ENCODE measurements at places on chromosomes 1 and 21. TPM values are rescaled to one million over a fixed set of nuclear protein-coding genes. Genes with fewer than 3 reads are reported as not detected.

BMP8B gene
- 0.68 TPM for total RNA-seq

TNFRSF25 gene
- 137 TPM for total RNA-seq

PTGFR gene
- total RNA-seq = not detected

SYTL1 gene
- total RNA-seq = 103 TPM

DNAJB4 gene
- total RNA-seq = 15.2 TPM

MIXL1 gene
- total RNA-seq = not detected

CFHR4 gene
- not detected for total RNA-seq

GCSAML gene
- not detected for total RNA-seq

FOXD2 gene
- total RNA-seq = 0.50 TPM

AVPR1B gene
- not detected for total RNA-seq

- H3K27ac ChIP-seq = no peak overlapping the region
- H3K4me1 ChIP-seq = no peaks in the 10 kb centered on the region
- no peaks in the 10 kb centered on the region for H3K27me3 ChIP-seq
- DNase-seq = no peak
- H3K36me3 ChIP-seq = no peaks in the 10 kb centered on the region
Observed at GRCh38 chr1:220966041-220966440, 86.8 kb downstream of the HLX start.

DNA sequence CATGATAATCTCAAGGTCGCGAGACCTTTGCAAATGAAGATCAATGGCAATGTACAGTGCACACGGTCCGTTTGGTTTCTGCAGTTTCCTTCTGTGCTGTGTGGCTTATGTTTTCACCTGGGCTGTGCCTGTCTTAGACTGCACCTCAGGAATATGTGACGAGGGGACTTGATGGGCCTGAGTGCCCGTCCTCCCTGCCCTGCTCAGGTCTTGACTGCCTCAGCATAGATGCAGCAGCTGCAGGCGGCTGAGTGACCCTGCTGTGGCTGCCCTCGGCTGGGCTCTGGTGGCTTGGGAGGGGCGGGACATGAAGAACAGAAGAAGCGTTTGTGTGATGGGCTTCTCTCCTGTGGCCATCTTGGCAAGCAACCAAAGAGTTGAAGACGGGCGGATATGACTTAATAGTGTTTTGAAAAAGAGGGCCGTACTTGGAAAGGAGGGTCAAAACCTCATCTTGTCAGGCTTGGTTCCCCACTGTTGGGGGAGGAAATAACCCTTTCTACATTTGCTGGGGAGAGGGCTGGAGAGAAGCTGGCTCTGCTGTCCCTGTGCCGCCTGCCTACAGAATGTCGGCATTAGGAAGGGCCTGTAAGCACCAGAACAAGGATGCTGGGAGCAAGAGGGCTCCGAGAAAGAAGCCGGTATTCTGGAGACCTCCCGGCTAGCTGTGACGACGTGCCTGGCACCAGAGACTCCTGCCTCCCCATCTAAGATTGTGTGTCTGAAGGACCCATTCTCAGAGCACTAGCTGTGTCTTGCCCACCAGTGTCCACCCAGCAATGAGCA lies 7.1 kb downstream of the MYBPHL start:
- H3K27me3 ChIP-seq = peaks cover 20% of the 10 kb centered on the region
- H3K4me3 ChIP-seq = no peak overlapping the region
- H3K4me1 ChIP-seq = peaks cover 7% of the 10 kb centered on the region
- no peak for DNase-seq

- peak overlapping the region; percentile 37 for H3K4me3 ChIP-seq
- no peaks in the 10 kb centered on the region for H3K27me3 ChIP-seq
- DNase-seq = no peak
- H3K4me1 ChIP-seq = peaks cover 24% of the 10 kb centered on the region
Observed at GRCh38 chr1:31828341-31828740, 12.5 kb upstream of the SPOCD1 start.

DNA sequence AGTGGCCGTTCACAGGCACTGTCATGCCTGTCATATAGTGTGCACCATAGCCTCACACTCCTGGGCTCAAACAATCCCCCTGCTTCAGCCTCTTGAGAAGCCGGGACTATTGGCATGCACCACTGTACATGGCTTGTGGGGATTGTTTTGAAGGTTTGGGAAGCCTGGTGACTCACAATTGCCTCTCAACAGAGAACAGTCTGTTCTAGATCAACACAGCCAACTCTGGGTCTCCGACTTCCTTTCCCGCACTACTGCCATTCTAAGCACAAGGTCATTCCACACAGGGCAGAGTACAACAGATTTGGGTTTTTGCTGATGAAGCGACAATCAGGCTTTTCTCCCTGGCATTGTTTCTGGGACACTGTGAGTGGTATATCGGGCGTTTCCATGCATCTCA lies 15.5 kb upstream of the AHCTF1 start:
- H3K4me3 ChIP-seq = no peak overlapping the region
- no peaks in the 10 kb centered on the region for H3K27me3 ChIP-seq
- H3K27ac ChIP-seq = no peak overlapping the region
- no peaks in the 10 kb centered on the region for H3K36me3 ChIP-seq
- DNase-seq = no peak

GRCh38 chr1:32876341-32877210 lies 5.9 kb upstream of the FNDC5 start:
- no peak overlapping the region for H3K27ac ChIP-seq
- H3K4me1 ChIP-seq = peaks cover 2% of the 10 kb centered on the region
- no peaks in the 10 kb centered on the region for H3K36me3 ChIP-seq
- H3K4me3 ChIP-seq = no peak overlapping the region
- DNase-seq = peak; percentile 74

GRCh38 chr1:30409476-30410152 lies 313.8 kb downstream of the MATN1 start:
- DNase-seq = peak; percentile 12
- no peaks in the 10 kb centered on the region for H3K36me3 ChIP-seq
- no peaks in the 10 kb centered on the region for H3K4me1 ChIP-seq
- no peaks in the 10 kb centered on the region for H3K27me3 ChIP-seq
- no peak overlapping the region for H3K4me3 ChIP-seq

DNA sequence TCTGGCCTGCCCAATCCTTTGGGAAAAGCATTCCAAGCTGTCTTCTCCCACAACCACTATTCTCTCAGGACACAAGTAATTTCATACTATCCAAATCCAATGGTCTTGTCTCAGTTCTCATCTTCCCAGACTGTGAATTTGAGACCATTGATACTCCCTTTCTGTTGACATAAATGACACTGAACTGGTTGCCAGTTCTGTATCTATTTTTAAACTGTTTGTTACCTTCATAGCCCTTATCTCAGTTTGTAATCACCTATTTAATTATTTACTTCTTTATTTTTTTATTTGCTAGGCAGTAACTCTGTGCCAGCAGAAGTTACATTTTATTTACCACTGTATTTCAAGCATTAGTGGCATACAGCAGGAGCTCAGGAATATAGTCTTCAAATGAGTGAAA lies 24.0 kb downstream of the TCEANC2 start:
- no peak overlapping the region for H3K27ac ChIP-seq
- peaks cover 5% of the 10 kb centered on the region for H3K36me3 ChIP-seq
- H3K4me3 ChIP-seq = no peak overlapping the region

- peaks cover 17% of the 10 kb centered on the region for H3K36me3 ChIP-seq
- peak within 1 kb of the TSS; percentile 99 for H3K27ac ChIP-seq
- DNase-seq = peak; percentile 87
- peaks cover 30% of the 10 kb centered on the region for H3K4me1 ChIP-seq
Observed at GRCh38 chr1:156727926-156728598, at the start of gene METTL25B. TSS of gene METTL25B (plus strand) at chr1:156728469. CDS start at chr1:156729105, 636 bp downstream.

DNA sequence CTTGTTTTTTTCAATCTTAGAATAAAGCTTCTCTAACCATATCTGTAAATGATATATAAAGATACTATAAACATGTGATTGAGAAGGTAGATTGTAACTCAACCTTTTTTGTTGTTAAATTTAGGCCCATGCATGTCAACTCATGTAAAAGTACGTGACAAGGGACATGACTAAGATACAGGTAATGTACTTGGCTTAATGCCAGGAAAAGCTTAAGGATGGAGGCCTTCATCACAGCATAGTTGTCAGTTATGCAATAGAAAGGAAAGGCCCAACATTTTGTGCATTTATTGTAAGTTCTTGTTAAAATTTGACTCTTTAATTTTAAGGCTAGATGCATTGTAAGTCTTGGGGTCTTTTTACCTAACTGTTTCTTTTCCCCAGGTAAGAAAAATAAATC lies 305.1 kb downstream of the LTN1 start:
- peaks cover 1% of the 10 kb centered on the region for H3K4me1 ChIP-seq
- H3K36me3 ChIP-seq = peaks cover 3% of the 10 kb centered on the region
- H3K27me3 ChIP-seq = no peaks in the 10 kb centered on the region

- H3K36me3 ChIP-seq = peaks cover 29% of the 10 kb centered on the region
- peaks cover 12% of the 10 kb centered on the region for H3K4me1 ChIP-seq
- peak overlapping the region; percentile 2 for H3K27ac ChIP-seq
- H3K4me3 ChIP-seq = no peak overlapping the region
- DNase-seq = no peak
- H3K27me3 ChIP-seq = no peaks in the 10 kb centered on the region
Observed at GRCh38 chr1:36300526-36300925, 5.6 kb upstream of the SH3D21 start.

- H3K36me3 ChIP-seq = no peaks in the 10 kb centered on the region
- DNase-seq = no peak
- no peak overlapping the region for H3K27ac ChIP-seq
Observed at GRCh38 chr1:204991342-204991844, 51.6 kb upstream of the CNTN2 start.

- H3K4me1 ChIP-seq = peaks cover 27% of the 10 kb centered on the region
- H3K27me3 ChIP-seq = peaks cover 8% of the 10 kb centered on the region
- peak overlapping the region; percentile 80 for H3K27ac ChIP-seq
- H3K4me3 ChIP-seq = peak overlapping the region; percentile 64
- no peaks in the 10 kb centered on the region for H3K36me3 ChIP-seq
- peak; percentile 55 for DNase-seq
Observed at GRCh38 chr1:117572546-117572945, 33.3 kb upstream of the TENT5C start.

GRCh38 chr1:108884968-108885367 lies 8.2 kb downstream of the GPSM2 start:
- H3K36me3 ChIP-seq = peaks cover 10% of the 10 kb centered on the region
- no peak overlapping the region for H3K4me3 ChIP-seq
- no peak overlapping the region for H3K27ac ChIP-seq
- no peak for DNase-seq

DNA sequence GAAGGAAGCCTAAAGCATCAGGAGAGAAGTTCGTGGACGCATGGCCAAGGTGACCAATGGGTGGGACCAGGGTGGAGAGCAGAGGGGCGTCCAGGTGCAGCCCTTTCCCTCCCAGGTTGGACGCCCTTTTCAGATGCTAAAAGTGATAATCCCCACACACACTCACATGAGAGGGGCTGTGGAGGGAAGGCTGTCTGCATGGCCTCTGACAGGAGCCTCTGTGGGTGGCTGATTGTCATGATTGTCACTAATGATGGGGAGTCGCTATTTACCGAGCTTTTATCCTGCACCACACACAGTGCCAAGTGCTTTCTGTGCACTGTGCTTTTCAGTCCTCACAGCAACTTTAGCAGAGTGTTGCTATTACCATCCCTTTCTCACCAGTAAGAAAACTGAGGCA lies 27.1 kb upstream of the C1QA start:
- no peak overlapping the region for H3K27ac ChIP-seq
- DNase-seq = no peak
- H3K4me1 ChIP-seq = no peaks in the 10 kb centered on the region

DNA sequence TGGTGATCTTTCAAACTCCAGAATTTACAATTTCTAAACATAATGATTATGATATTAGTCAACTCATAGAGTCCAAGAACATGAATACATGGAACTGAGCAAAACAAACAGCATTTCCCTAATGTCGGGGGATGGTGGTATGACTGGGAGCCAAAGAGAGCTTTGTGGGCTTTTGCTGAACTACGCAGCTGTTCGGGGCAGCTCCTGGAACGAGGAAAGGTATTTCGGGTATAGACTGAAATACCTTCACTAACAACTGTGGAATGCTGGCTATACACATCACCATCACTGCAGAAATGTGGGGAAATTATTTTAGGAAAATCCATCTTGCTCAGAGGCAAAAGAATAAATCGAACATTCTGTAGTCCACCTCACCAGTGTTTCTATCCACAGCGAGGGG lies 30.2 kb upstream of the VPS26C start:
- H3K4me1 ChIP-seq = no peaks in the 10 kb centered on the region
- H3K27me3 ChIP-seq = peaks cover 9% of the 10 kb centered on the region
- no peak for DNase-seq
- H3K27ac ChIP-seq = no peak overlapping the region

DNA sequence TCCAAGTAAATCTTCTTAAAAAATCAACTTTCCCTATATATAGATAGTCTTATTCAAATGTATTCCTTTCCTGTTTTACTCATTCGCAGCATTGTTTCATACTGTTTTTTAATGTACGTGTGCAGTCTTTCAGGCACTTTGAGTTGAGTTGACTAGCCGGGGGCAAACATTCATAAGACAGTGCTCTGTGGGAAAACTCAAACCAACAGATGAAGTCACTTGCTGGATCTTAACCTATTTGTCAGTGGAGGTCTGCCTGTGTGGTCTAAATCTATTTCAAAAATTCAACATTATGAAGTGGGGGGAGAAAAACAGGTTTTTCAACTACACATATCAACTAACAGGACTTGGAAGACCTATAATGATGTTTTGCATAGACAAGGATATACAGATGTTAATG lies 6.2 kb downstream of the HSD11B1 start:
- H3K4me3 ChIP-seq = no peak overlapping the region
- H3K36me3 ChIP-seq = no peaks in the 10 kb centered on the region
- DNase-seq = no peak
- H3K27ac ChIP-seq = no peak overlapping the region
- H3K27me3 ChIP-seq = no peaks in the 10 kb centered on the region
- H3K4me1 ChIP-seq = peaks cover 3% of the 10 kb centered on the region

GRCh38 chr1:170495006-170495405 lies 37.0 kb upstream of the GORAB start:
- DNase-seq = no peak
- H3K4me1 ChIP-seq = peaks cover 4% of the 10 kb centered on the region
- H3K36me3 ChIP-seq = no peaks in the 10 kb centered on the region
- H3K27me3 ChIP-seq = peaks cover 14% of the 10 kb centered on the region
- no peak overlapping the region for H3K4me3 ChIP-seq

DNA sequence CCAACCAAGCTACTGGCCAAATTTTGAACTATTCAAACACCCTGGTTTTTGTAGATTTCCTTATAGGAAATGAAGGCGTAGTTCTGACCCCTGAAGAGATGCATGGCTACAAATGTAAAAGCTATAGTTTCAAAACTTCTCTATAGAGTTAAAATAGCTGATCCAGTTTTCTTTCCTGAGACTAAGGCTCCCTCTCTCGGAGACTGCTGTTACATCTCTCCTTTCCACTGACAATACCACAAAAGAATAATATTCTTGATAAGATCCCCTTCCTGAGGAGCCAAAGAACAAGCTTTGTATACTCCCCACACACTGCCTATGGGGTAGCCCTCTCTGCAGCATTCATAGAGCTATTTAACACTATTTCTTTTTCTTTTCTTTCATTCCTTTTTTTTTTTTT lies 6.7 kb upstream of the CFAP126 start:
- H3K4me3 ChIP-seq = no peak overlapping the region
- H3K27me3 ChIP-seq = no peaks in the 10 kb centered on the region
- no peak for DNase-seq
- H3K4me1 ChIP-seq = no peaks in the 10 kb centered on the region
- no peak overlapping the region for H3K27ac ChIP-seq
- H3K36me3 ChIP-seq = no peaks in the 10 kb centered on the region

GRCh38 chr1:217484871-217485270 lies 146.0 kb downstream of the GPATCH2 start:
- peaks cover 14% of the 10 kb centered on the region for H3K36me3 ChIP-seq
- H3K27me3 ChIP-seq = no peaks in the 10 kb centered on the region
- H3K4me1 ChIP-seq = peaks cover 22% of the 10 kb centered on the region
- H3K27ac ChIP-seq = no peak overlapping the region
